BE2C (cell line): ENCODE measurements at places on chromosomes 11 and 22.

DNA sequence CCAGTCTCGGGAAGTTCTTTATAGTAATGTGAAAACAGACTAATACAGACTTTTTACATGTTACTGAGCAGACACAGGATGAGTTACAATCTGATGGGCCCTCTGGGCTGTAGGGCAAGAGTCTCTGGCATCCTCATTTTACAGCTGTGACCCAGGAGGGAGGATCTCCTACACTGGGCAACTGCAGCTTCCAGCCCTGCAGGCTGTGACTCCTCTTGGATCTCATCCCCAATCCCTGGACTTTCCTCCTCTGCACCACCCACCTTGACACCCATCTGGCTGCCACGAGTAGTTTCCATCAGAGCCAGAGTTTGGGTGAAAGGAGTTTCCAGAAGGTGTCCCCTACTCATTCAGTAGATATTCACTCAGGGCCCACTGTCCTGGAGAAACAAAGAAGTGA is 48.9 kb upstream of the MYEOV start:
- DNase-seq: no peak

DNA sequence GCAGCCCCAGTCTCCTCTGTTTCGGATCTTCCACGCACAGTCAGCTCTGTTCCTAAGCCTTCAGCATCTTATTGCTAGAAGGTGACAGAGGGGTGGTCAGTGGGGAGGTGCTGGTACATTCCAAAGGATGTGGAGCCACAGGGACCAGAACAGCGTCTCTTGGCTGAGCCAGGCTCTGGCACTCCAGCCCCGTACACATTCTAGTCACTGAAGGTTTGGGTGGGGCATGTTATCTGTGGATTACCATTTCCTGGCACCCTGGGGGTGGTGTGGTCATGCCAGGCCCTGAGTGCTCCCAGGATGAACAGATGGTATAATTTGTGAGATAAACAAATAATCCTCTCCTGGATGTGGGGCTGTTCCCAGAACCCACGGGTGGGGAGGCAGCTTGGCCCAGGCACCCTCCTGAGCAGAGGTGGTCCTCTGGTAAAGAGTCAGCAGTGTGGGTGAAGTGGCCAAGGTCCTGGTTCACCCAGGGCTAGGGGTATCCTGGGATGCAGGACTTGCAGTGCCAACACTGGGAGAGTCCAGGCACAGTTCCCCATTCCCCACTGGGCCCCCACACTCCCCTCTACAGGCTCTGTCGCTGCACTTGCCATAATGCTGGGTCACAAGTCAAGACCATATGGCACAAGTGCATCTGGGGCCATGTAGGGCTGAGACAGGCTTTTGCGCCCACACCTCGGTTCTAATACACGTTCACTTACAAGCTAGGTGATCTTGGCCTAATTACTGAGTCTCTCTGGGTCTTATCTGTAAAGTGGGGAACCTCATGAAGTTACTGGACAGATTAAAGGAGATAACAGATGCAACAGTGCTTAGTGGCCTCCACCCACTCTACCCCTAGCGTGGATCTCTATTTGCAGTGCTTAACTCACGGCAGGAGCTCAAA is 33.0 kb downstream of the DKK3 start:
- no peak for DNase-seq

DNA sequence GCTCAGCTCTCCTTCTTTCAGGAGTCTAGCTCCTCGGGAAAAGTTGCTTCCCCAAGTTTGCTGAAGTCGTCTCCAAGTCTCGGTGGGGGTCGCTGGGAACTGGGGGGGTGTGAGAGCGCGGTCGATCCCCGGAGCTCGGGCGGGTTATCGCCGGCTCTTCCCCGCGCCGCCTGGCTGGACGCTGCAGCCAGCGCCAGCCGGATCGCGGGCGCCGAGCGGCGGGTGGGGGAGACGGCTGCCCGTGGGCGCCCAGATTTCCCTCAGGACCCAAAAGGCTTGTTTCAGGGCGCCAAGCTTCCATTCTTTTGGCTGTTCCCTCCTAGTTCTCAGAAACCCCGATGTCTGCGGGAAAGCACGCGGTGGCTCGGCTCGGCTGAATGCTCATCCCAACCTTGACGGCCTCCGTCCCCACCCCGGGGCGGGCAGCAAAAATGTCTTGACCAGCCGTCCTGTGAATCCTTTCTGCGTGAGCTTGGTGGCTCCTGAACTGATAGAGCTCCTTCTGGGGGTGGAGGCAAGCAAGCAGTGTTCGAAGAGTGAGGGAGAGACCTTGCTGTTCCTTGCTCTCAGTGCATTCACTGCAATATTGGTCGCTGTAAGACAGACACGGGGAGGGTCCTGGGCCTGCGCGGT is 1.7 kb downstream of the ZBTB16 start:
- DNase-seq: no peak

- no peak for DNase-seq
These were observed 157.6 kb upstream of the BLID start for GRCh38 chr11:122273476-122274191.

- no peak for DNase-seq
These were observed 140.5 kb downstream of the TRIM44 start for GRCh38 chr11:35803115-35803514.

GRCh38 chr11:121563003-121563402 is 110.2 kb upstream of the SORL1-AS1 start:
- no peak for DNase-seq

DNA sequence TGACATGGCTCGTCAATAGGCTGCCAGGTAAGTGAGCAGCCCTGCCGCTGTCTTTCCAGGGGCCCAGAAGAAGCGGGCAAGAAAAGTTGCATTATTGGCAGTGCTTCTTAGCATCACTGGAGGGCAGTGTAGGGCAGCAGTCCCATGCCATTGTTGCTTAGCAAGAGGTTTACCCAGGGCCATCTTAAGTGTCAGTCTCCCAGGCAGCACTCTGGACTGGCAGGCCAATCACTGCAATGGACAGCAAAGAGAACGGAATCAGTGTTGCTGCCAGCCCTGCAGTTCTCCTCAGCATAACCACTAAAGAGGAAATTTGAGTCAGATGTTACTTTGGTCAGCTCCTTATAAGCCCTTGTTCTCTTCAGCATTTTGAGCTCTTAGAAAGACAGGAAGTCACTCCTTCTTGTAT is 13.4 kb upstream of the GRK2 start:
- peak; percentile 44 for DNase-seq

- DNase-seq: no peak
These were observed 13.6 kb downstream of the BLID start for GRCh38 chr11:122102426-122102825.
